ENCODE measurements at places on chromosomes 3 and 15. TPM values are rescaled to one million over a fixed set of nuclear protein-coding genes. Genes with fewer than 3 reads are reported as not detected.

The GOLGA6L7 gene
- total RNA-seq: not detected

The ZNF660 gene
- not detected for total RNA-seq

The CPN2 gene
- not detected for total RNA-seq

The ALPK3 gene
- total RNA-seq: 0.03 TPM

The P2RY13 gene
- total RNA-seq: not detected

The TMCO5A gene
- total RNA-seq: not detected

The TGM4 gene
- total RNA-seq: 0.08 TPM

The TOP2B gene
- total RNA-seq: 90.0 TPM

The PCNP gene
- total RNA-seq: 107 TPM

The PGBD4 gene
- 1.1 TPM for total RNA-seq

The SLC9C1 gene
- total RNA-seq: not detected

The PLSCR5 gene
- total RNA-seq: not detected

The ISLR gene
- total RNA-seq: 0.39 TPM

The CCR8 gene
- total RNA-seq: not detected

All from A549 treated with CpdA at 1 μM for 4 hours (cell line).